Stimulated activated CD8-positive, alpha-beta memory T cell treated with anti-CD3 and anti-CD28 coated beads, Interleukin-4, amount 100 ng/mL, for 1 hour (primary cell): ENCODE measurements at places on chromosomes 5 and 9.

DNA sequence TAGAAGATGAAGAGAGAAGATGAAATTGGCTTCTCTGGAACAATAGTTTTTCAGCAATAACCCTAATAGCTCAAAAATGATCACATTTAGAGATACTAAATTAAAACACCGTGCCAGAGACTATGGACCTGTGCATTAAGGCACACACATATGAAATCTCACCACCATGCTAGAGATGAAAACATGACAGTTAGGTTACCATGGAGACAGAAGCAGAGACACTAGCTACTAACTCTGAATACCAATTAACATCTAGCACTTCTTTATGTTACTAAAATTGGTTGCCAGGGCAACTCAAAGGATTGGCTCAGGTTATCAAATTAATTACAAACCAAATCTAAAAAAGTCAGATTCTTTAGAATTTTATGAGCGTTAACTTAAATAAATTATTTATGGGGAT lies 337.7 kb downstream of the PLK2 start:
- no peak for DNase-seq

GRCh38 chr5:82525626-82526025 lies 247.5 kb upstream of the RPS23 start:
- no peak for DNase-seq

DNA sequence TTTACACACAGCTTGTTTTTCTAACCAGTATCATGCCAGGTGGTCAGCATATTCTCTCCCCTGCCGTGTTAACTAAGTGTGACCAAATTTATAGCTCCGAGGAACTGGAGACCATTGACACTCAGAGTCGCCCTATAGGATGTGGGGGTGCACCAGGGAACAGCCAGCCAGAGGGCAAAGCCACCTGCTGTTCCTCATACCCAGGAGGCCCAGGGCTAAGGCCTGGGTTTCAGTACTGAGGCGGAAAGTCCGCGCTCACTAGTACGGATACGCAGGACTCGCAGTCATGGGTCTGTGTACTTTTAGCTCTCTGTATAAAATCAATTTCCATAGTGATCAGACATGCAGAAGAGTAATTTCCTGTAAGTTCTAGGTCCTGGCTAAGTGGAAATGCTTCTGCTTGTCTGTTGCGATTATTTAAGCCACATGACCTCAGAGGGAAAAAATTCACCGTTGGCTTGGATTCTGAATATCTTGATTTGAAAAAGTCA lies 247.0 kb downstream of the AOPEP start:
- DNase-seq, result no peak

GRCh38 chr5:137072361-137073115 lies 426.6 kb downstream of the SPOCK1 start:
- DNase-seq, result no peak

DNA sequence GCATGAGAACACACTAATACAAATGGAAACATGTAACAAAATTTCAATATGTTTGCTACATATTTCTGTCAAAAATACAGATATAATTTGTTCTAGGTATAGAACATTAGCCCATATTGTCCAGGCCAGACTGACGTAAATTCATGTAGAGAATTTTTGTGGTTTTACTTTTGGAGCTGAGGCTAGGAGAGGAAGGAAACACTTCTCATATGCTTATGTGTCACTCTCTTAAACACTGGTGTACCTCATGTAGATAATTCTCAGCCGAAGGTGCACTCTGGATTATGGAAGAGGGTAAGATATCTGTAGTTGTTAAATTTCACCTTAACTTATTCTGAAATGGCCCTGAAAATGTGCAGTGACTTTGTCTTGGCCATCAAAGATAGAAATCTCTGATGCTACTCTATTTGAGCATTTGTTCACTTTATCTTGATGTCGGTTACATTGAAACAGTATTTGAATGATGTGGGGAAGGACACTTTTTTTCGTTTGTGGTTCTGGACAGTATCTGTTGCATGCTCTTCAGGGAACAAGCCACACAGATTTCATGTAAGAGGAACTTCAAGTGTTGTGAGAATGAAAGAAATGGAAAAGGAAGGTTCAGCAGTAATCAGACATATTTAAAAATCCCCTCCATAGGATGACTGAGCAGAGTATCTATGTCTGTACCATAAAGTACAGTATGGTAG lies 202.7 kb downstream of the SPATA31D1 start:
- no peak for DNase-seq

DNA sequence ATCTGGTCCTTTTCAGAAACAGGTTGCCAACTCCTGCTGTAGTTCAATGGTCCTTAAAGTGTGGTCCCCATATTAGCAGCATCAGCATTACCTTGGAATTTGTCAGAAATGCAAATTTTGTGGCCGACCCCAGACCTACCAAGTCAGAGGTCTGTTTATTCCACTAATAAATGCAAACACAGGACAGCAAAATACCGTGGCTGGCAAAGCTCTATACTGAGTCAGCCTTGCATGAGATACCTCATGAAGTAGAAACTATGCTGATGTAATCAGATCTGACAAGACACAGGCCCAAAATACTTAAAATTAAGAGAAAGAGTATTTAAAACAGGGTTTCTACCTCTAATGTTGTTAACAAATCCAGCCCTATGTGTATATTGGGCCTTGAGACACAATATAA lies 3.0 kb downstream of the GOLM1 start:
- DNase-seq, result no peak

DNA sequence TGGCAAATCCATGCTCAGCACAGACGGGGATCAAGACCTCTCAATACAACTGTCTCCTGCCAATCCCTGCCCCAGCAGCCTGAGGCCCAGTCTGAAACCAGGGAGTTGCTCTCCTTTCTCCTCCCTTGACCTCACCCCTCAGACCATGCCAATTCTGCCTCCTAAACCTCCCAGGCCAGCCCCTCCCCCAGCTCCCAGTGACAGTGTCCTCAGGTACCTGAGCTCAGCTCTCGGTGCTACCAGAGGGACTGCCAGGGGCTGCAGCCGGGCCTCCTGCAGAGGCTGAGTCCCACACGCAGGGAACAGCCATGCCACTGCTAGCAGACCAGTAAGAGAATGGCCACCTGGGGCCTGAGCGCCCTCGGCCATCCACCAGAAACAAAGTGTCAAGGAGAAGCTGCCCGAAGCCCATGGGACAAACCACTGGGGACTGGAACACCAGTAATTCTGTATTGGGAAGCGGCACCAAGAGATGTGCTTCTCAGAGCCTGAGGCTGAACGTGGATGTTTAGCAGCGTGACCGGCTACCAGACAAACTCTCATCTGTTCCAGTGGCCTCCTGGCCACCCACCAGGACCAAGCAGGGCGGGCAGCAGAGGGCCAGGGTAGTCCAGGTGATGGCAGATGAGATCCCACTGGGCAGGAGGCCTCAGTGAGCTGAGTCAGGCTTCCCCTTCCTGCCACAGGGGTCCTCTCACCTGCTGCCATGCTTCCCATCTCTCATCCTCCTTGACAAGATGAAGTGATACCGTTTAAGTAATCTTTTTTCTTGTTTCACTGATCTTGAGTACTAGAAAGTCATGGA lies 557 bp upstream of the IL3 start:
- no peak for DNase-seq

GRCh38 chr5:180390441-180391190 lies 37.5 kb upstream of the GFPT2 start:
- no peak for DNase-seq

- no peak for DNase-seq
Measured at GRCh38 chr9:126646162-126646561, 32.4 kb downstream of the LMX1B start.

- DNase-seq, result peak; percentile 6
Measured at GRCh38 chr9:69421908-69422801, 97.1 kb downstream of the ENTREP1 start.
